ENCODE measurements at places on chromosomes 7 and 10.

DNA sequence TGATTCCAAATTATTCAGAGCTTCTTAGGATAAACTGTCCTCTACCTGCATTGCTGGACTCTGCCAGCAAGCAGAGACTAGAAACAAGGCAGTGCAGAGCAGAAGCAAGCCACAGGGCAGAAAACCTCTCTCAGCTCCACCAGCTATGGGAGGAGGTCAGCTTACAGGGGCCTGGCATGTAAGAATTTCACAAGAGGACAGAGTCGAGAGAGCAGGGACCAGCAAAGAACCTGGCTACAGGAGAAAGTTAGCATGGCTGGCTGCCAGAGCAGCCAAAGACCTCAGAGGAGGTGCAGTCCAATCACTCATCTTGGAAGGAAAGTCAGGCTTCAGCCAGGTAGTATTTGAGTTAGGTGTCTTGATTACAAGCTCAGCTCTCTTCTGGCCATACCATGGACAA lies 62.9 kb downstream of the ENO4 start:
- DNase-seq, result no peak

- no peak for DNase-seq
These were observed at the start of gene STRA8 for GRCh38 chr7:135233570-135233969. STRA8 (plus strand) TSS chr7:135233838; CDS start chr7:135240525, 6,687 bp downstream.

DNA sequence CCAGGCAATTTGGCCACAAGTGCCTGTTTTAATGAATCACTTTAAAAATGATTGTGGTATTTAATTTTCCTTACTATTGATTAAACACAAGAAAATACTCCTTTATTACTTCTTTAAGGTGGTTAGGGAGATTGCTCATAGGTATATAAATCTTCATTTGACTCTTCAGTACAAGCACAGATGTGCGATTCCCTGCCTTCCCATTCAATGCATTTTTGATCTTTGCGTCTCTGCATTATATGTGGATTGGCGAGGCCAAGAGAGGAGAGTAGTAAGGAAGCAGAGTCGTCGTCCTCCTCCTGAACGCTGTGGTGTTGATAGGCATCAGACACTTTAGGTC lies 683.7 kb downstream of the LRMDA start:
- DNase-seq, result no peak

DNA sequence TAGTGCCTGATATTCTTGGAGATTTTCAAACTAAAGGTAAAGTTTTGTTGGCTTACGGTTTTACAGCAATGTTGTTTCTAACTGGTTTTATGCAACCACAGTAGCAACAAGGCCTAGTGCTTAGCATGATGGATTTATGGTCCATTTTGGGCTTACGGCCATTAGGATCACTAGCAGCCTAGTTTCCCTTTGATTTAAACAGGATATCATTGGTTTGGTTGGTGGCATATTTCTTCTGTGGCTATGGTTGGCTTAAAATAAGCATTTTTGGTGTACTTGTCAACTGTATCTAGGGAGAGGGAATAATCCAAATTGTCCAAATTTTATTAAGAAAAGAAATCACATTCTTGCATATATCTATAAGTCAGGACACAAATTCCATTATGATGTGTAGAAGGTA lies 194.0 kb downstream of the HDAC9 start:
- no peak for DNase-seq

- DNase-seq, result no peak
These were observed 199.2 kb downstream of the AHR start for GRCh38 chr7:17497549-17498167.

GRCh38 chr10:108904163-108904838 lies 1019.0 kb downstream of the XPNPEP1 start:
- no peak for DNase-seq

GRCh38 chr7:44334734-44335097 lies 9.3 kb upstream of the CAMK2B start:
- DNase-seq, result no peak

Measured in ACHN (cell line).